Femur (tissue), 1 donor: ENCODE measurements at places on chromosomes 6 and 20.
A peak's percentile ranks its signal among the peaks of the same experiment; 100 is the strongest.

DNA sequence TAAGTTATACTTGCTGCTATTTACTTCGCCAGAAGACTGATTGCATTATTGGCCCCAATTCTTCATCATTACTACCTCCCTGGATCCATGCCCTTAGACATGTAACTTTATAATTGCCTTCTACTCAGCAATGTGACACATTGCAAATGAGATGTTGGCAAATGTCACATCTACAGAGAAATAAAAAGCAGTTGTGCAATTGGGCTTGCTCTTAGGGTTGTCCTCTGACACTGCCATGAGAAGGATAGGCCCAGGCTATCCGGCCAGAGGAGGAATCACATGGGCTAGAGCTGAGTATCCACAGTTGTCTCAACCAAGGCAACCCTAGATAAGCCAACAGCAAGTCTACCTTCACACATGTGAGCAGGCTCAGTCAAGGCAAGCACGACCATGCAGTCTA, 447.0 kb downstream of the PLCB1 start:
- no peak for DNase-seq

GRCh38 chr6:33209856-33210255, 1.6 kb downstream of the RING1 start:
- DNase-seq, result no peak

- no peak for DNase-seq
Measured at GRCh38 chr6:10558565-10558964, 37.4 kb downstream of the GCNT2 start.

DNA sequence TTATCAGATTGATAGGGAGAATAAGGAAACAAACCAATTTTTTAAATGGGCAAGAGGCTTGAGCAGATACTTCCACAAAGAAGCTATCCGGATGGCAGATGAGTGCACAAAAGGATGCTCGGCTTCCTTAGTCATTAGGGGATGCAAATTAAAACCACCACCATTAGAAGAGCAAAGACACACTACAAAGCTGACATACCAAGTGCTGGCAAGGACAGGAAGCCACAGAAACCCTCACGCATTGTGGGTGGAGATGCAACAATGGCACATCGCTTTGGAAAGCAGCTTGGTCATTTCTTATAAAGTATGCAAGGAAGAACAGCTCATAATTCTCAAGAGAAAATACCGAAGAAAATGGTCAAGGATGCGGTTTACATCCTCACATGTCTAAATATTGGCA, 19.8 kb downstream of the BFSP1 start:
- DNase-seq, result no peak

DNA sequence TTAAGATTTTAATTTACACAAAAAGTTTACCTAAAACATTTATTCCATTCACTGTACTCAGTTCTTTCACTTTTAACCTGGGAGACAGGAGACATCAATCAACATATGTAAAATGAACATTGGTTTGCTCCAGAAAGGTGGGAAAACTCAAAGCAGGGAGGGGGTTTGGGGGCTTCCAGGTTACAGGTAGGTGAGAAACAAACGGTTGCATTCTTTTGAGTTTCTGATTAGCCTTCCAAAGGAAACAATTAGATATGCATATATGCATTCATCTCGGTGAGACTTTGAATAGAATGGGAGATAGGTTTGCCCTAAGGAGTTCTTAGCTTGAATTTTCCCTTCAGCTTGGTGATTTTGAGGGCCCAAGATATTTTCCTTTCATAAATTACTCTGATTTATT, 38.2 kb upstream of the HDAC2 start:
- DNase-seq, result no peak

- DNase-seq, result no peak
Measured at GRCh38 chr6:37972994-37973757, 153.6 kb downstream of the ZFAND3 start.

DNA sequence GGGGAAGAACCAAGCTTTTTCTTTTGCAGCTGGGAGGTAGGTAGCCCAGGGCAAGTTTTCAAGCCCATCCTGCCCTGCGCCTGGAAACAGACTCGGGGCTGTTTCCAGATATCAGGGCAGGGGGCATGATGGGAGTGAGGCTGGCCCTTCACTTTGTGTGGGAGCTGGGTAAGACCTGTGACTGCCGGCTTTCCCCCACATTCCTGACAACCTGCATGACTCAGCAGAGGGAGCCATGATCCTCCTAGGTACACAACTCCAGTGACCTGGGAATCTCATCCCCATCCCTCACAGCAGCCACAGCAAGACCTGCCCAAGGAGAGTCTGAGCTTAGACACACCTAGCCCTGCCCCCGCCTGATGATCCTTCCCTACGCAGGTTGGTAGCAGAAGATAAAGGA, 280.8 kb downstream of the SOX4 start:
- no peak for DNase-seq

GRCh38 chr6:143896126-143896860, 32.0 kb downstream of the ZC2HC1B start:
- DNase-seq, result no peak

GRCh38 chr6:14544666-14545065, 427.1 kb downstream of the CD83 start:
- no peak for DNase-seq

DNA sequence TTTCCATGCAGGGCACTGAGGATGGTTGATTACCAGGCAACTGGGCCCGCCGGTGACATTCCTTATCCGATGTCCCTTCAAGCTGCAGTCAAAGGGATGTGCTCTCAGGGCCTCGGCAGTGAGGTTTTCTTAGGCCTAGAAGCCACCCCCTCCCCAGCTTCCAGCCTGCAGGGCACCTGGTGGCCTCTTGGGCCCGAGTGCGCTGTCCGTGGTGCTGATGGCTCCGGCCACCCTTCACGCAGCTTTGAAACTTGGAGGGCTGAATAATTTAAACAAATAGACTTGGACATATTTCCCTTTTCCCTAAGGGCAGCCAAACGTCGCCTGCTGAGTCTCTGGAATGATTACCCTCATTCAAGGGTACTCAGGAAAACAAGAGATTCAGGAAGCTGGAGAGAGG, 8.9 kb upstream of the MLN start:
- peak; percentile 69 for DNase-seq

DNA sequence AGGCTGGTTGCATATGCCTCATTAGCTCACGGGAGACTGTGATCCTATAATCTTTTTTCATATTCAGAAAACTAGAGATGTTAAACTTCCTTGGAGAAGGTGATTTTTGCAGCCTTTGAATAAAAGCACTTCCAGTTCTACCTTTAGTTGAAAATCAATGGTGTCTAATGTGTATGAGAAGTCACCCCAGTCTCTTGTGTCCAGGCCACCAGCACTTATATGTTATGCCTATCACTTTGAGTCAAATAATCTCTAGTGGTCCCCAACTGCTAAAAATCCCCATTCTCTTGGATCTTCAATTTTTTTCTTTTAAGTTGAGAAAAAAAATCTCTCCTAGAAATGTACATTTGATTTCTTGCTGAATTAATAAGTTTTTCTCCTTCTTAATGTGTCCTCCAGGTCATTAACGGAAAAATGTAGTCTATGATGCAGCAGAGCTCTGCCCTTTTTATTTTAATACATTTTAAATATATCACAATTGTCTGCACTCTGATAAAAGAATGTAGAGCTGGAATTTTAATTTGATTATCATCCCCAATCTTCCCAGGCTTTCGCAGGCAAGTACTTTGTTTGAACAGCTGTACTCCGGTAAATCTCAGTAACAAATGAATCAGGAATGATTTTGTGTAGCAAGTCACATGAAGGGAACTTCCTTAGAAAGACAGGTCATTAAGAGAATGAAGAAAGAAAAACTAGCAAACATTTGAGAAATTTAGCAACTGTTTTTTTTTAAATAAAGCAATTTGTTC, 147.0 kb downstream of the SOX4 start:
- DNase-seq, result no peak

- no peak for DNase-seq
Measured at GRCh38 chr6:125828476-125829039, 37.8 kb downstream of the NCOA7 start.

DNA sequence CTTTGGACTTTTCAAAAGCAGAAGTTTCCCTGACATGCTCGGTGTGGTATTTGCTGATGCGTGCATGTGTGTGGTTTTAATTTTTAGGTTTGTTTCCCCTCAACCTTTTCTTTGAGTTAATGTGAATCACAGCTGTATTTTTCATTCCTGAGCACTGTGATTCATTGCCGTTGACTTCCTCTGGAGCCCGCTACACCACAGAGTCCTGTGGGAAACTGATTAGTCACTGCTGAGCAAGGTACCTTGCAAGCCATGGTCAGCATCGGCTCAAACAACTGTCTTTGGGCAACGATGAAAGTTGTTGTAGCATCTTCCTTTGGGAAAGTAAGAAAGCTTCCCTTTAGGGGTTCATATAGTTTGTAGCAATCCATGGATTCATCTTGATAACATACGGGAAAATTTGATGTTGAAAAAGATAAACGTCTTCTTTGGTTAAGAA, 57.5 kb downstream of the RIN2 start:
- DNase-seq, result peak; percentile 61

- DNase-seq, result no peak
Measured at GRCh38 chr20:22472447-22473100, 111.8 kb downstream of the FOXA2 start.

DNA sequence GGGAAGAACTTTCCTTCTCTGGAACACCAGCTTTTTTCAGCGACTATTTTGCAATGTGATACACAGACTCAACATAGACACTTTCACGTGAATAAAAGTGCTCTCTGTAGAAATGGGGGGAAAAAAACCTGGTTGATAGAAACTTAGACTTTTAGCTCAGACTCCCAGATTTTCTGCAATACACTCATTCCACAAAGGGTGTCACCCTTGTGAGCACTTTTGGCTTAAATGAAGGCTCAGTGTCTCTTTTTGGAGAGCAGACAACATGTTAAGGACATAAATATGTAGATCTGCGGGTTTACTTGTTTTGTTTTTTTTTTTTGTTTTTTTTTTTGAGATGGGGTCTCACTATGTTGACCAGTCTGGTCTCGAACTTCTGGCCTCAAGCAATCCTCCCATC, 579.6 kb downstream of the PTPRT start:
- no peak for DNase-seq

GRCh38 chr6:18388271-18388670, 1.1 kb downstream of the RNF144B start:
- DNase-seq, result no peak

DNA sequence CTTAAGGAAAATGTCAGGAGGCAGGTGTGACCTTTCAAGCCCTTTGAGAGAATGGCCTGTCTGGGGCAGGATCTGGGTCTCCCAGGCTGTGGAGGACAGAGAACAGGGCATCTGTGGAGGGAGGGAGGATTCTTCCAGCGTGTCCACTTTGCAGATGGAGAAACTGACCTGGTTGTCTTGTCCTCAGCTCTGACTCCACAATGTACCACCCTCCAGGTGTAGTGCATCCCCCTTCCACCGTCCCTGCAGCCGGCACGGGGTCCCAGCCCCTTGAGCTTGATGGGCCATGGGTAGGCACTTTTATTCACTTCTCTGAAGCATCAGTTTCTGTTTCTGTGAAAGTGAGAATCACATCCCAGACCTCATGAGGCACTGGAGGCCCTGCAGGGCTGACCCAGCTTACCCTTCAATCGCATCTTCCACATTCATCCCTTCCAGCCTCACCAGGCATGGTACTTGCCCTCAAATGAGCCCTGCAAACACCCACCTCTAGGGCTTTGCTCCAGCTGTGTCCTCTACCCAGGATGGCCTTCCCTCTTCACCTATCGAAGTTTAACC, 4.6 kb upstream of the TGM2 start:
- no peak for DNase-seq

DNA sequence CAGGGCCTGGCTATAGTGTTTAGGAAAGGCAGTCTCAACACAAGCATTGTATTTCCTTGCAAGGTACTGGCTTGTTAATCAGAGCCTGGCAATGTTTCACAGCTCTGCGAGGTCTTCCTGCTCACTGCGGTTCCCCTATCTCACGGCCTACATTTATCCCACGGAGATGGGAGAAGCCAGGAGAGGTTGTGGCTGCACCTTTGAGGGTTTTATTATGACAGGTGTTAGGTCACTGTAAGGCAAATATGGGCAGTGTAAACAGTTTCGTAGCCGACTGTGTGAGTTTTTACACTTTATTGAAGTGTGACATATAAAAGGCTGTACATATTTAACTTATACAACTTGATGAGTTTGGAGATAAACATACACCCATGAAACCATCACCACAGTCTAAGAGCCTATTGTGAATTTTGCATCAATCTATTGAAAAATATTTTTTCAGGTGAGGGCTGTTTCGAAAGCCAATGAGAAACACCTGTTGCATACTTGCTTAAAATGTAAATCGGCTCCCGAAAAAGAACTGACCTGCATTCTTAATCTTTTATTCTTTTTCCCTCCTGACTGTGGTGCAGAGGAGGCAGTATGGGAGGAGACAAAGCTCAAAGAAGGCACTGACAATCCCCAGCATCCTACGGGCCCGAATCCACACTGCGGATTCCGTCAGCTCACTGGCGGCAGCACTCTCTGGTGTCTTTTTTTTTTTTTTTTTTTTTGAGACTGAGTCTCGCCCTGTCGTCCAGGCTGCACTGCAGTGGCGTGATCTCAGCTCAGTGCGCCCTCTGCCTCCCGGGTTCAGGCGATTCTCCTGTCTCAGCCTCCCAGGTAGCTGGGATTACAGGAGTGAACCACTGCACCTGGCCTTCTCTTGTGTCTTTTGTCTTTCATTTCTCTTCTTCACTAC, 7.5 kb upstream of the RBM38 start:
- no peak for DNase-seq

DNA sequence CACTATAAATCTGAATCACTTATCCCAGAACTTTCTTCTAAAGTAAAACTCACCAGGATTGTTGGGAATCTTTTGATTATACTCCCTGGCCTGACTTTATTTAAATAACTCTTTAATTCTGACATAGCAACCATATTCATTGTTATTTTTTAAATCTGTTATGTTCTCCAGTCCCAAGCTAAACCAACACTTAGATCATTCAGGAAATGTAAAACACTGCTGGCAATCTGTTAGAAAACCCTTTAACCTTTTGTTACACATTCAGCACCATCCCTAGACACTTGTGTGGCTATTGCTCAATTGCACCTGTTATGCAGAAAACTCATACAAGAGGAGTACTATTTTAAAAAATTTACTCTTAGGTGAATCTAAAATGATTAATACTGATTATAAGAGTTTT, 101.8 kb upstream of the NHSL1 start:
- DNase-seq, result no peak

GRCh38 chr6:170381562-170381961, 75.0 kb downstream of the FAM120B start:
- DNase-seq, result no peak

GRCh38 chr6:121811106-121811505, 375.7 kb downstream of the GJA1 start:
- no peak for DNase-seq

GRCh38 chr20:50110141-50111047, 2.6 kb downstream of the UBE2V1 start:
- no peak for DNase-seq

GRCh38 chr6:149170564-149171452, 146.7 kb upstream of the TAB2 start:
- no peak for DNase-seq
